ENCODE measurements at places on chromosomes 4 and X. TPM values are rescaled to one million over a fixed set of nuclear protein-coding genes. Genes with fewer than 3 reads are reported as not detected.

DNA sequence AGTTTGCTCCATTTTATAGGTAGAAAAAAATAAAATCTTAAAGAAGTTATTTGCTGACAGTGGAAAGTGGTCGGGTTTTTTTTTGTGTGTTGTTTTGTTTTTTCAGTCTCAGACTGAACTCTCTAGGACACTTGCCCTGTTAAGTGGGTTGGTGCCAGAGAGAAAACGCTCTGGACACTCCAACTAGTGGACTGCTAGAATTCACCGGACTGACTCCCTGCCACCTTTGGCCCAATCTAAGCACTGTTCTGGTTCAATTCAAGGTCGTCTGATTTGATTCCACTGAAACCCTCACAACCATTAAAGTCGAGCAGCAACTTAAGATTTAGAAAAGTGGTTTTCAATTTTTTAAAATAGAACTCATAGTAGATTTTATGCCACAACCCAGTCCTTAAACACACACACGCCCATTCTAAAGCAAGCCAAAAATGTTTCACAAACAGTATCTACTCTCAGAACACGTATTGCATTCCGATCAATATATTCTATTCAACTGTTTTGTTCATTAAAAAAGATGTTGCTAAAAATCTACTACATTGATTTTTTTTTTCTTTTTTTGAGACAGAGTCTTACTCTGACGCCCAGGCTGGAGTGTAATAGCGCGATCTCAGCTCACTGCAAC lies 27.3 kb downstream of the RWDD4 start:
- no peak for DNase-seq

GRCh38 chrX:148459343-148459742 lies 41.1 kb upstream of the AFF2 start:
- DNase-seq, result no peak

DNA sequence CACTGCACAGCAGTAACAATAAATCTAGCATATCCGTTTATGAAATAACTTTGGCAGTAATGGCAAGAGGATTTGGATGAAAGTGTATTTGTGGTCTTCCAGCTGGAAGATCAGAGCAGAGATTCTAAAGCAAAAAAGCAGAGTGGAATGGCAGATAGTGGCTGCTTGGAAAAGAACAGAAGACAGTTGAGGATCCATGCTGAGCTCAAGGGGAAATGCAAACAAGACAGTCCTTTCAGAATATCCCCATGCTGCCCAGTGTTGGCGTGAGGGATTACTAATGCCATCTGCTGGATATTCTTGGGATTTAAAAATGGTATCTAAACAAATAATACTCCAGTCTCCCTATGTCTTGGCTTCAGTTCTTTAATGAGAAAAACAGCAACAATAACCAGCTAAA lies 629.1 kb upstream of the ATOH1 start:
- DNase-seq, result peak; percentile 16

GRCh38 chrX:477441-478012 lies 90.8 kb upstream of the PPP2R3B start:
- no peak for DNase-seq

- DNase-seq, result no peak
Measured at GRCh38 chrX:106931831-106932491, 11.8 kb downstream of the CLDN2 start.

GRCh38 chrX:69759921-69760625 lies 144.2 kb downstream of the EDA start:
- no peak for DNase-seq

- no peak for DNase-seq
Measured at GRCh38 chr4:104449537-104449936, 45.2 kb downstream of the CXXC4 start.

GRCh38 chr4:115323106-115323707 lies 209.8 kb upstream of the NDST4 start:
- no peak for DNase-seq

GRCh38 chrX:135345107-135345589 lies 35.9 kb downstream of the ETDC start:
- DNase-seq, result no peak

- DNase-seq, result no peak
Measured at GRCh38 chr4:155946486-155946885, 7.2 kb downstream of the CTSO start.

GRCh38 chr4:84498935-84499623 lies at the start of gene NKX6-1:
Gene NKX6-1 (minus strand): TSS chr4:84499292. CDS start chr4:84498228, 1,064 bp downstream.
- peak; percentile 92 for DNase-seq

GRCh38 chr4:65367306-65367705 lies 303.0 kb downstream of the EPHA5 start:
- no peak for DNase-seq

DNA sequence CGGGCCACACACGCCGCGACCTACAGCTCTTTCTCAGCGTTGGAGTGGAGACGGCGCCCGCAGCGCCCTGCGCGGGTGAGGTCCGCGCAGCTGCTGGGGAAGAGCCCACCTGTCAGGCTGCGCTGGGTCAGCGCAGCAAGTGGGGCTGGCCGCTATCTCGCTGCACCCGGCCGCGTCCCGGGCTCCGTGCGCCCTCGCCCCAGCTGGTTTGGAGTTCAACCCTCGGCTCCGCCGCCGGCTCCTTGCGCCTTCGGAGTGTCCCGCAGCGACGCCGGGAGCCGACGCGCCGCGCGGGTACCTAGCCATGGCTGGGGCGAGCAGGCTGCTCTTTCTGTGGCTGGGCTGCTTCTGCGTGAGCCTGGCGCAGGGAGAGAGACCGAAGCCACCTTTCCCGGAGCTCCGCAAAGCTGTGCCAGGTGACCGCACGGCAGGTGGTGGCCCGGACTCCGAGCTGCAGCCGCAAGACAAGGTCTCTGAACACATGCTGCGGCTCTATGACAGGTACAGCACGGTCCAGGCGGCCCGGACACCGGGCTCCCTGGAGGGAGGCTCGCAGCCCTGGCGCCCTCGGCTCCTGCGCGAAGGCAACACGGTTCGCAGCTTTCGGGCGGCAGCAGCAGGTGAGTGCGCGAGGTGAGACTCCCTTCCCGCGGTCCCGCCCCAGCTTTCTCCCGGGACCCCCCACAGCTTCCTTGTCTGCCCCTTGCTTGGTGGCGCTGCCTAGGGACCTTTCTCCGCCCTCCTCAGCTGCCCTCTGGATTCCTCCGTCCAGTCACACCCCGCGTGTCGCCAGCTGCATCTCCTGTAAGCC lies 678 bp downstream of the BMP3 start:
- peak; percentile 43 for DNase-seq

GRCh38 chr4:25320773-25321172 lies 8.2 kb downstream of the ZCCHC4 start:
- no peak for DNase-seq

The TMEM144 gene
- 5.7 TPM for total RNA-seq

The GPC3 gene
- 4.7 TPM for total RNA-seq

The GATA1 gene
- total RNA-seq, result not detected

The POLR2B gene
- total RNA-seq, result 95.5 TPM

The DCLK2 gene
- total RNA-seq, result 7.8 TPM

The P2RY4 gene
- total RNA-seq, result 0.38 TPM

The GYPA gene
- total RNA-seq, result not detected

Data from endothelial cell (in vitro differentiated cells).